ENCODE measurements at places on chromosomes 11 and 22.

GRCh38 chr11:97614606-97615005 is 1224.8 kb downstream of the JRKL start:
- no peak for DNase-seq

- no peak for DNase-seq
Observed at GRCh38 chr11:82927264-82927880, 25.8 kb downstream of the DDIAS start.

DNA sequence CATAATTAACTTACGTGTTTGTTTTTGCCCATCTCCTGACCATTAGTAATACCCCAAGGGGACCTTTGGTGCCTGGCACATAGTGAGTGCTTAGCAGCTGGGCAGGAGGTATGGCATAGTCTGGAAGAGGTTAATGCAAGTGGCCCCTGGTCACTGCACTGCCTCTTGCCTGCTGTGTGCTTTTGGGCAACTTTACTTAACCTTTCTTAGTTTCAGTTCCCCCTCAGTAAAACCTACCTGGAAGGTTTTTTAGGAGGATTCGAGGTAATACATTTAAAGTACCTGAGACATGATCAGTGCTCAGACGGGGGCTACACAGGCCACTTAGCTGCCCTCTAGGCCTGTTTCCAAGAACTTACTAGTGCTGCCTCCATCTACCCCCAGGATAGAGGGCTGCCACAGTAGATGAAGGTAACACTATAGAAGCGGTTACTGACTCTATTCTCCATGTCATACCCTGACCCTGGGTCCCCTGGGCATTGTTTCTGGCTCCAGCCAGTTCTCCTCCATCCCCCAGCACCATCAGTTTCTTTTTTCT is 3.3 kb downstream of the POLD4 start:
- DNase-seq = no peak

- no peak for DNase-seq
Observed at GRCh38 chr11:72721689-72722049, 30.5 kb downstream of the ARAP1 start.

DNA sequence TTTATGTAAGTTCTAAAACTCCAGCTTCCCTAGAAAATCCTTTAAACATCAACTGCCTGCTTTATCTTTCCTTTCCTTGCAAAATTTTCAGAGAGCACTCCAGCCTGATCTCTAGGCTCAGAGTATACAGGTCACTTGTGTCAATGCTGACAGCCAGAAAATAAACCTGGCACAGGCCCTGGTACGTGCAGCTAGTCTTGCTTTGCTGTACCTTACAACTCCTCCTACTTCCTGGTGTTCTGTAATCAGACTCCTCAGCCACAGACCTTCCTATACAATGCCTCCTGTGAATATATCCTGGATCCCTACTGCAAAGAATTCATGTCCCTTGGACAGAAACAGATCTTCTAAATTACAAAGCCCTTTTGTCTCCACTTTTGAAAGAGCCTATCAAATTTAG is 24.2 kb upstream of the TMEM123 start:
- DNase-seq = no peak

- no peak for DNase-seq
Observed at GRCh38 chr11:123475469-123475868, 45.4 kb downstream of the GRAMD1B start.

DNA sequence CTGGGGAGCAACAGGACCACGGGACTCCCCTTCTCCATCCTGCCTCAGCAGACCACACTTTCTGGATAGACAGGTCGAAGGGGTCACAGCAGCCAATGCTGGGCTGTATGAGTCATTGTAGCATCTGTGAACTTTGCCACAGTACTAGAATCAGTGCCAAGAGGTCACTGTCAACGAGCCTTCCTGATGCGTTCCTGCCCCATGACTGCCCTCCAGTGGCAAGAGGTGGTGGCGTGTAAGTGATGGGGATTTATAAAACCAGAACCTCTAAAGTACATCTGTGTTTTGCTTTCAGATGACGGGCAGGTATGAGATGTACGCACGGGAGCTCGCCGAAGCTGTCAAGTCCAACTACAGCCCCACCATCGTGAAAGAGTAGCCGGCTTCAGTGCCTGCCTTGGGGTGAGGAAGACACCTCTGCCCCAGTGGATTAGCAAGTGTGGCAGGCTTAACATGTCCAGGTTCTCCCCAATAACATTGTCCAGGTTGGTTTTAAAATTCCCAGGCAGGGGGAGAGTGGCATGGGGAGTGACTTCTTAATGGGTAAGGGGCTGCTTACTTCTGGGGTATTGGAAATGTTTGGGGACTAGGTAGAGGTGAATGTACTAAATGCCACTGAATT is 29.4 kb downstream of the GUCD1 start:
- DNase-seq = peak; percentile 59

- DNase-seq = no peak
Observed at GRCh38 chr11:59206635-59207034, 6.1 kb downstream of the MPEG1 start.

- DNase-seq = no peak
Observed at GRCh38 chr11:9263840-9264315, 1.3 kb downstream of the DENND5A start.

DNA sequence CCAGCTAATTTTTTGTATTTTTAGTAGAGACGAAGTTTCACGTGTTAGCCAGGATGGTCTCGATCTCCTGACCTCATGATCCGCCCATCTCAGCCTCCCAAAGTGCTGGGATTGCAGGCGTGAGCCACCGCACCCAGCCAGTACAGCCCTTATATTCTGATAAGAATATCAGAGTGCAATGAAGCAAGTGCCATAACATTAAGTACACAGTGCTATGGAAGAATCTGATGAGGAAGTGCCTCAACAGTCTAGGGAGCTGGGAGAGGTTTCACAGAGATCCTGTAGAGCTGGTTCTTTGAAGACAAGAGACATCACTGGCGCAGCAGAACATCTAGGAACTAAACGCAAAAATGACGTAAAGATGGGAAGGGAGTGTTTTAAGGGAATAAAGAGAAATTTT is 2.1 kb downstream of the RTCB start:
- DNase-seq = no peak

DNA sequence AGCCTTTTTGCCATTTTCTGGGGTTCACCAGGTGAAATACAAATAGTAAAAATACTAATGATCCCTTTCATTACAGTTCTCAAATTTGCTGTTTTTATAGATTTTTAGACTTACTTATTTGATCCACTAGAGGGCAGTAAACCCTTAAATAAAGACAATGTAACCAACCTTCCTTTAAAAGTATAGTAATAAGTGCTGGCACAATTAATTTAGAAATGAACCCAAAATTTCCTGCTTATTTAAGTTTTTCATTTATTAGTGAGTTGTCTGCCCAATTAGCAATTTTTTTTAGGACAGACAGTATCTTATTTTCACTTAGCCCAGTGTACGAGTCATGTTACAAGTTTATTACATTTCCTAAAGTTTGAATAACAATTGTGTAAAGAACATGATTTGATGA is 4.7 kb downstream of the DDIAS start:
- no peak for DNase-seq

DNA sequence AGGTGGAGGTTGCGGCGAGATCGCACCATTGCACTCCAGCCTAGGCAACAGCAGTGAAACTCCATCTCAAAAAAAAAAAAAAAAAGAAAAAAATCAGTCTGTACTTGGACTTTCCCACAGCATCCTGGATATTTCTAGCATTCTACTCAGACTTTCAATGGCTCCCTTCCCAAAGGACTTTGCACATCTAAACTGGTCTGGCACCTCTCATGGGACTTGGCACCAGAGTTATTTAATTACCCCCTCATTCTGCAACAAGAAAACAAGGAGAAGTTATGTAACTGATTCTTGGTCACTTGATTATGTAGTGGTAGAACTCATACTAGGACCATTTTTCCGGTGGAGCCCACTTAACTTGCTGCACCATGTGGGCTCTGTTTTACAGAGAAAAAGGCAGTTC is 519.5 kb downstream of the OPCML start:
- DNase-seq = no peak

GRCh38 chr22:40552070-40552469 is 84.4 kb downstream of the MRTFA start:
- no peak for DNase-seq

- no peak for DNase-seq
Observed at GRCh38 chr22:21807544-21808529, 59.6 kb downstream of the MAPK1 start.

DNA sequence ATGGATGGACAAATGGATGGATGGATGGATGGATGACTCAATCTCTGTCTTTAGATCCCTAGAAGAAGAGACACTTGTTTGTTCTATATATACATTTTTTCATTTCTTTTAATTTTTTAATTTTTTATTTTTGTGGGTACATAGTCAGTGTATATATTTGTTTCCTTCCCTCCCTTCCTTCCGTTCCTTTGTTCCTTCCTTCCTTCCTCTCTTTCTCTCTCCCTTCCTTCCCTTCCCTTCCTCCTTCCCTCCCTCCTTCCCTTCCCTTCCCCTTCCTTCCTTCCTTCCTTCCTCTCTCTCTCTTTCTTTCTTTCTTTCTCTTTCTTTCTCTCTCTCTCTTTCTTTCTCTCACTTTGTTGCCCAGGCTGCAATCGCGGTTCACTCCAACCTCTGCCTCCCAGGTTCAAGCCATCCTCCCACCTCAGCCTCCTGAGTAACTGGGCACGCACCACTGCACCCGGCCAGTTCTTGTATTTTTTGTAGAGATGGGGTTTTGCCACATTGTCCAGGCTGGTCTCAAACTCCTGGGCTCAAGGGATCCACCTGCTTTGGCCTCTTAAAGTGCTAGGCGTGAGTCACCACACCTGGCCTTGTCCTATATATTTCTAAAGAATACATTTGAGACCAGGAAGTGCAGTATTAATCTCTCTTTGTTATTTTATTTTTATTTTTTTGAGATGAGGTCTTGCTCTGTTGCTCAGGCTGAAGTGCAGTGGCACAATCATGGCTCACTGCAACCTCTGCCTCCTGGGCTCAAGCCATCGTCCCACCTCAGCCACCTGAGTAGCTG is 42.5 kb upstream of the AQP11 start:
- DNase-seq = no peak

DNA sequence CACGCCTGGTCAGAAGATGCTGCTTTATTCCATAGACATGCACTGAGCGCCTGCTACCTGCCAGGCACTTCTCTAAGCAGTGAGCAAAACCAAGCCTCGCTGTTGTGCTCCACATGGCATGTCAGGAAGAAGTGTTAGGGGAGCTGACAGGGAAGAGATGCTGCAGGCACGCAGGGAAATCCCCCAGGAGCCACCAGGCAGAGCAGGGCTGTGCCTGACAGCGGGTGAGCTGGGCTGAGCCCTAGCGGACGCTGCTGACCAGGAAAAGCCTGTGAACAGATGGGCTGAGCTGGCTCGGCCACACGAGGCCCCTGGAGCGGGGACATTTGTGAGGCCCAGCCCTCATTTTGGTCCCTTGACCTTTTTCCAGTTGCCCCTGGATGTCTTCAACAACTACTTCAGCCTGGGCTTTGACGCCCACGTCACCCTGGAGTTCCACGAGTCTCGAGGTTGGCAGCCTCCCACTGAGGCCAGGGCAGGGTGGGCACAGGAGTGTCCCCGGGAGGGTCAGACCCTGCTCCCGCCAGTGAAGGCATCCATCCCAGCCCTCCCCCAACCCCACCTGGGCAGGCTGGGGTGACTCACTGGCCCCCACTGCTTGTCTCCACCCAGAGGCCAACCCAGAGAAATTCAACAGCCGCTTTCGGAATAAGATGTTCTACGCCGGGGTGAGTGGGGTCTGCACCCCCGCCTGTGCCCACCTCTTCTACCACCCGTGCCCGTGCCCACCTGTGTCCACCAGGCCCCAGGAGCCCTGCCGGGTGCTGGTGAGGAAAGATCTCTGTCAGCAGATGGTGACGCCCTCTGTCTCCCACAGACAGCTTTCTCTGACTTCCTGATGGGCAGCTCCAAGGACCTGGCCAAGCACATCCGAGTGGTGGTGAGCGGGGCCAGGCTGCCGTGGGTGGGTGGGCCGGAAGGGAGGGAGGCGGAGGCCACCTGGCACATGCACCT is 7.4 kb upstream of the MDK start:
- DNase-seq = no peak

DNA sequence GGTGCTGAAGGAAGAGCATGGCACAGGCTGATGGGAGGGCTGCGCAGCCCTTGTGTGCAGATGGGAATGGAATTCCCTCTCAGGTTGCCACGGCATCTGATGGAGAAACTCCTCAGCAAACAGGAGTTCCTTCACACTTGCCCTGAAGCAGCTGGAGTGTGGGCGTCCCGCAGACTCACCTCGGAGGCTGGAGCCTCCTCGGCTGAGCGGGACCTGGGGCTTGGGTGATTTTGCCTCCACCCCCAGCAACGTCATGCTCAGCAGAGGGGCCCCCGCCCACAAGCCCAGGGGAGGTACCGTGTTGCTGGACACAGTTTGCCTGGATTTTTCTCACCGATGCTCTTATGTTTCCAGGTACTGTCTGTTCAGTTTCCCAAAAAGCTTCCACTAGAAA is 63.4 kb downstream of the MYO7A start:
- no peak for DNase-seq

DNA sequence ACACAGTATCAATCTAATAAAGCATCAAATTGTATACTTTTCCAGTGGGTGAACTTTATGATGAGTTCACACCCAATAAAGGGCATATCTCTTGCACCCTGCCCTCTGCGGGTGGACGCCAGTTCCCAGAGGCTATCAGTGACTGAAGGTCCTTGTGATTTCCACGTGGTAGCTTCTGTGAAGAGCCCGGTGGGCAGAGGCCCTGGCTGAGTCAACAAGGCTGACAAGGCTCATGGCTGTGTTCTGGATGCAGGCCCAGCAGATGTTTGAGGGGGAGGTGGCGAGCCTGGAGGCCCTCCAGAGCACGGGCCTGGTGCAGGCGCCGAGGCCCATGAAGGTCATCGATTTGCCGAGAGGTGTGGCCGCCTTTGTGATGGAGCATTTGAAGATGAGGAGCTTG is 71.4 kb downstream of the PIWIL3 start:
- DNase-seq = no peak

GRCh38 chr11:8831861-8832260 is 79.1 kb upstream of the AKIP1 start:
- no peak for DNase-seq

- no peak for DNase-seq
Observed at GRCh38 chr22:19875061-19875530, 20.4 kb upstream of the GNB1L start.

DNA sequence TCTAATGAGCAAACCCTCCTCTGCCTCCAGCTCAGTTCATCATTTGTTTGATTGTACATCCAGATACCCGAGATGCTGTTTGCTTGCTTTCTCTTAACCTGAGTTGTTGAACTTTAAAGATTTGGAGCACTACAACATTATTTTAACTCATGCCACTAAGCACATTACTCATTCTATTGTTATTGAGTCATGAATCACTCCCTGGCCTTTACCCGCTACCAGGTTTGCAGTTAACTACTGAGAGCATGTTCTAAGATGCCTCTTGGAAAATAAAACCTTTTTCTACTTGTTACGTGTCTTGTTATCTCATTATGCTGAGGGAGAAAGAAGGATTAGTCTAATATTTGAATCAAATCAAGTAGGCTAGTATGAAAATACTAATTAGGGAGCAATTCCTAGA is 720.6 kb upstream of the ANO5 start:
- no peak for DNase-seq
